ENCODE measurements at places on chromosomes 7 and 10.

- peak; percentile 90 for DNase-seq
Observed at GRCh38 chr7:154927624-154928125, 75.2 kb downstream of the PAXIP1 start.

DNA sequence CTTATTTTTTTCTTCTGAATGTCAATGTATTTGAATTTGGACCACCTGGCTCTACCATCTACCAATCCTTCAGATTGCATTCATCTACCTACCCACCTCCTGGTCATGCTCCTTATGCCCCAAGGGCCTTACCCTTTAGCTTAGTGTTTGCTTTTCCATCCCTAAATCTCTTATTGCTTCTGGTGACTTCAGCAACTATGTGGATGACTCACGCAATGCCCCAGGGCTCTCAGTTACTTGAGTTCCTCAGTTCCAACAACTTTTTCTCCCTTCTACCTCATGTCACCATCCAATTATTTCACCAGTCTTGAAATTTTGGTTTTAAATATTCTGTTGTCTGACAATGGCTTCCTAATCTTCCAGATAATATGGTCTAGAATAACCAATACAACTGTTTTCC lies 118.9 kb downstream of the CFAP58 start:
- no peak for DNase-seq

GRCh38 chr7:128763541-128763940 lies 12.1 kb downstream of the OPN1SW start:
- DNase-seq: no peak

DNA sequence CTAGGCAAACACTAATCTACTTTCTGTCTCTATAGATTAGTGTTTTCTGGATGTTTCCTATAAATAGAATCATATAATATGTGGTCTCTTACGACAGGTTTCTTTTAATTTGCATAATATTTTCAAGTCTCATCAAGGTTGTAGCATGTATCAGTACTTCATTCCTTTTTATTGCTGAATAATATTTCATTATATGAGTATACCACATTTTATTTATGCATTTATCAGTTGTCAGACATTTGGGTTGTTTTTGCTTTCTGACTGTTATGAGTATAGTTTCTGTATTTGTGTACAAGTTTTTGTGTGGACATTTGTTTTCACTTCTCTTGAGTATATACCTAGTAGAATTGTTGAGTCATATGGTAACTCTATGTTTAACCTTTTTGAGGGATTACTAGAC lies 48.2 kb downstream of the SHOC2 start:
- no peak for DNase-seq

DNA sequence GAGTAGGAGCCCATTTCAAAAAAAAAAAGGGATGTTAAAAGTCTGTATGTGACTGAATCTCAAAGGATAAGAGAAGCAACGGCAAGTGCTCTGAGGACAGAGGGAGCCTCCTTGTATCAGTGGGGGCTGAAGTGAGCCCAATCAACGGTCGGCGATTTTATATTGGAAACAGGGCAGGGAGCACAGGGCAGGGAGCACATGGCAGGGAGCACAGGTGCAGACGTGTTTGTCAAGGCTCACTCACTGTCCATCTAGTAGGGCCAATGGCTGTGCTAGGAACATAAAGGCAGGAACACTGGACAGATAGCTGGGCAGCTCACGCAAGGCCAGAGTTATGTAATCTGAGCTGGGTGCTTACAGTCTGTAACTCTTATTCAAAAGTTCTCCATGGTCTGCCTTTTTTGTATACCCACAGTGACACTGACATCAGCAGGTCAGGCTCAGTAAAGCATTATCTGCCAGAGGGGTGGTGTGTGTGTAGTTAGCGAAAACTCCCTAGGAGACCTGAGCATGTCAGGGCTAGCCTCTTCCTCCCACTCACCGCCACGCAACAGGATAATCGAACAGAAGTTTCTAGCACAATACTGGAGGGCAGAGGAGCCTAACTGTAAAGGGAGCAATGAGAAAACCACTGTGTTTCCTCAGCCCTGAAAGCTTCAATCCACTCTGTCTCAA lies 15.4 kb downstream of the AKR1B1 start:
- no peak for DNase-seq

GRCh38 chr7:6320791-6321190 lies 48.4 kb upstream of the CYTH3 start:
- no peak for DNase-seq

GRCh38 chr7:35702541-35702940 lies 7.6 kb upstream of the HERPUD2 start:
- DNase-seq: no peak

DNA sequence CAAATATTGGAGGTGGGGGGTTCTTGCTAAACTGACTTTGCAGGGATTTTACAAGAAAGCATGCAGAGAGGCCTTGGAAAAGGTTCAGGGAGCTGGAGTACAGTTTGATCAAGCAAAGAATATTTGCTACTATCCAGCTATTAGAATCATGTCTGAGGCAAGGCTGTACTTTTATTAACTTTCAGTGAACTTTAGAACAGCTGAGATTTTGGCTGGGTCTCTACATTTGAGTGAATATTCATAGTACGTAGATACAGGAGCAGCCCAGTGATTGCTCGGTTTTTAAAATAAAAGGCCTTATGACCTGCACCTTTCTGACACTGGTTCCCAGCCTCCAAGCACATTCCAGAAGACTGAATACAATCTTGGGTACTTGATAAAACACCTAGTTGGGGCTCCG lies 496.8 kb upstream of the AKR1E2 start:
- no peak for DNase-seq

GRCh38 chr7:30238721-30239441 lies 45.5 kb upstream of the ZNRF2 start:
- peak; percentile 49 for DNase-seq

DNA sequence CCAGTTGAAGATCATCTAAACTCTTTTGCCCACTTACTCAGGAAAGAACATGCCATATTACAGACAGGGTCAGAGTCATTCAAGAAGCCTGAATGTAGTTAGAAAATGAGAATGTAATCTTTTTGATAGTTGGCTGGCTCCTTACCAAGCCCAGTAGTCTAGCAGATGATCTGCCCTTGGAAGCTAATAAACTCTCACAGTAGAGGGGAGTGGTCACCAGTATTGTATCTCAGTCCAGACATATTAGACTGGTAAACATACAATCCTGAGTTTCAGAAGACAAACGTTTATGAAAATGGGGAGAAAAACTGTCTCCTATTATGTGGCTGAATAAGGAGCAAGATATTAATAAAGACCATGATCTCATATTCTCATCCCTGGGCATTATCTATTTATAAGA lies 65.3 kb downstream of the SEPTIN7 start:
- DNase-seq: no peak

DNA sequence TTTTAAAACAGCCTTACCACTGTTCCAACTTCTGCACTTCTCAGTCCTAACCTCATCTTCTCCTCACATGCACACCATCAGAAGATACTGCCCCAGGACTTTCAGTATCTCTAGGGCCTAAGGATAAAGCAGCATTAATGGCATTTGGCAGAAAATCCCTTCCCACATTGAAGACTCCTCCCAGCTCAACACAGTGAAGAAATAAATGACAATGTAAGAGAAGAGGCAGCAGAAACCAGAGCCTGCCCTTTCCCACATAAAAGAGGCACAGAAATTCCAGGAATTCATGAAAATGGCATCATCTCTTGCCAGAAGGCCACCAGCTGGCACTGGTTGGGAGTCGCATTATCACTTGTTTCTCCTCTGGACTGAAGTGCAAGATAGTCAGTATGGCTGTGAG lies 3.7 kb downstream of the GCC1 start:
- no peak for DNase-seq

DNA sequence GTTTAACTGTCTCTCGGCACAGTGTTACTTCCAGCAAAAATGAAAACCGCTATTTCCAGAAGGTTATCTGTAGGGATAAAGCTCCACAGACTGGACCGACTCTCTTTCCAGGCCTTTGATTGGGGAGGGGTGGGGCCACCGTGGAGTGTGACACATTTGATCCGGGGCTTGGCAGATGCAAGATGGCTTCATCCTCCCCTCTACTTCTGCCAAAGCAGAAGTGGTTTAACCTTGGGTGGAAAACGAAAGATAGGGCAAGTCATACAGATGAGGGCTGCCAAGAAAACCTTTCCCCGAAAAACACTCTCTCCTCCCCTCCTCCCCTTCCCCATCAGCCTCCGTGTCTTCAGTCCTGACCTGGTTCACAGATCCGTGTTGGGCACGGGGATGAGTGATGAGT lies 139.7 kb upstream of the SH2B2 start:
- peak; percentile 5 for DNase-seq

Measured in fibroblast of the conjunctiva (primary cell).